ENCODE measurements at places on chromosomes 7 and 10.

GRCh38 chr10:60099998-60100747, 193.8 kb upstream of the CCDC6 start:
- no peak for DNase-seq

DNA sequence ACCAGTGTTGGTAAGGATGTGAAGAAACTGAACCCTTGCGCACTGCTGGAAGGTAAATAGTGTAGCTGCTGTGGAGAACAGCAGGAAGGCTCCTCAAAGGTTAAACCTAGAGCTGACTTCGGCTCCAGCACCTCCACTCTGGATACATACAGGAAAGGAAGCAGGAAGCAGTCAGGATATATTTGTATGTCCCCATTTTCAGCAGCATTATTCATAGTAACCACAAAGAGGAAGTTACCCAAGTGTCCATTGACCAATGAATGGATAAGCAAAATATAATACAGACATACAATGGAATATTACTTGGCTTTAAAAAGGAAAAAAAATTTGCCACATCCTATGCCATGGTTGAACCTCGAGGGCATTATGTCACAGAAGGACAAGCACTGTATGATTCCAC, 15.0 kb downstream of the RET start:
- DNase-seq: no peak

GRCh38 chr10:130339911-130340310, 203.7 kb downstream of the GLRX3 start:
- no peak for DNase-seq

DNA sequence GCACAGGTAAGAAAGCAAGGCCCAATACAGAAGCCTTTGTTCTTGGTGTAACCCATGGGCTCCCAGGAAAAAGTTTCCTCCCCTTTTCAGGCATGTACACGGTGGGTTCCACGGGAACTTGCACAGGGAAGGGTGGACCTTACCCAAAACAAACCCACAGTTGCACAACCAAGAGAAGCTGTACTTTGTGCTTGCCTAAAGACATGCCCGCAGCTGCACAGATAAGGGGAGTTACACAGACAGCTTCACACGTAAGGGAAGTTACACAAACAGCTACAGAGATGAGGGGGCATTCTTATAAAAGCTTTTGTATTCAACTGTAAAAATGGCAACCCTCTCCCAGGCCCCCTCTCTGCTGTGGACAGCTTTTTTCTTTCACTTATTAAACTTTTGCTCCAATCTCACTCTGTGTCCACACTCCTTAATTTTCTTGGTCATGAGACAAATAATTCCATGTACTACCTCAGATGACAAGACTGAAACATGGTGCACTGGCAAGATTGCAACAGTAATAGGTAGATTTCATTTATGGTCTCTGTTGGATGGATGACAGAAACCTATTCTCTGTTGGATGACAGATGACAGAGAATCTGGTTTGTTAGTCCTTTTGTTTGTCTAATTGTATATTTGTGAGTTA, 72.9 kb downstream of the ATE1 start:
- DNase-seq: no peak

GRCh38 chr10:12400266-12400931, 51.1 kb downstream of the CAMK1D start:
- DNase-seq: no peak

- DNase-seq: no peak
Measured at GRCh38 chr7:80736371-80737125, 98.1 kb downstream of the CD36 start.

- no peak for DNase-seq
Measured at GRCh38 chr10:48778193-48778857, 93.7 kb downstream of the WDFY4 start.

DNA sequence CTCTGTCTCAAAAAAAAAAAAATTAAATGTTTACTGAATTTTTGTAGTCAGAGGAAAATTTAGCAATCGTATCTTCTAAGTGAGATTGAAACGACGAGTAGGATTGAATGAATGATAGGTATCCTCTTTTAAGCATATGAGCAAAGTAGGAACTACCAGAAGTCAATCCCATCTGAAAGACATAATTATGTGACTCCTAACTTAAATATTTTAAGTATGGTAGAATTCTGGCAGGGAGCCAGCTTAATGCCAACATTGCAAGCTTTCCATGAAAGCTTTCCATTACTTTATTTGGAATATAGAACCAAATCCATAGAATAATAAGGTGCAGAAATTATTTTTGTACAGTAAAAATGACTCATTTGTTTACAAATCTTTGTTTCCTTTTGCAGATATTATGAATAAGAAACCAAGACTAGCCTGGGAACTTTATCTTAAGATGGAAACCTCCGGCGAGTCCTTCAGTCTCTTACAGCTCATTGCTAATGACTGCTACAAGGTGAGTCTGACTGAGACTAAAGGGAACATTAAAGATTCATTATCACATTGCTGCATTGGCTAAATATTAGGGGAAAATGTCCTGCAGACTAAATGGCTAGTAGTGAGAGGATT, 50.2 kb upstream of the UBN2 start:
- DNase-seq: no peak

- DNase-seq: no peak
Measured at GRCh38 chr7:151298765-151299164, 42.8 kb upstream of the NUB1 start.

- no peak for DNase-seq
Measured at GRCh38 chr7:156834462-156834861, 58.5 kb downstream of the LMBR1 start.

GRCh38 chr7:111508387-111508786, 53.9 kb downstream of the IMMP2L start:
- no peak for DNase-seq

DNA sequence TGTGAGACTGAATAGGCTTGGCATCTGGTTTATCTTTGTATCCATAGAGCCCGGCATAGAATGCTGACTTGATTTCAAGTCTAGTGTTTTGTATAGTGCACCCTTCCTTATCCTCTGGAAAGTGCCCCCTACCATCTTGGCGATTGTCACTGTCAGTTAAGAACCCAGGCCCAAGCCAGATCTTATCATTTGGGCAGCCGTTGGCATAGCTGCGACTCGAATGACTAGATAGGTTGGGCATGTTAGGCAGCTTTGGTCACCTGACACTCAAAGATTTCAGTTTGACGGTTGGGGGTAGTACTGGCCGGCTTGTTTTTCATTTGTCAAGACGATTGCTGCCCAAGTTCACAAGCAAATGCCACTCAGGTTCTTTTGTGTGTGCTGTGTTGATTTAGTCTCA, 6.6 kb downstream of the NIPSNAP2 start:
- peak; percentile 16 for DNase-seq

GRCh38 chr7:87448388-87448787, 27.1 kb downstream of the ABCB4 start:
- DNase-seq: no peak

DNA sequence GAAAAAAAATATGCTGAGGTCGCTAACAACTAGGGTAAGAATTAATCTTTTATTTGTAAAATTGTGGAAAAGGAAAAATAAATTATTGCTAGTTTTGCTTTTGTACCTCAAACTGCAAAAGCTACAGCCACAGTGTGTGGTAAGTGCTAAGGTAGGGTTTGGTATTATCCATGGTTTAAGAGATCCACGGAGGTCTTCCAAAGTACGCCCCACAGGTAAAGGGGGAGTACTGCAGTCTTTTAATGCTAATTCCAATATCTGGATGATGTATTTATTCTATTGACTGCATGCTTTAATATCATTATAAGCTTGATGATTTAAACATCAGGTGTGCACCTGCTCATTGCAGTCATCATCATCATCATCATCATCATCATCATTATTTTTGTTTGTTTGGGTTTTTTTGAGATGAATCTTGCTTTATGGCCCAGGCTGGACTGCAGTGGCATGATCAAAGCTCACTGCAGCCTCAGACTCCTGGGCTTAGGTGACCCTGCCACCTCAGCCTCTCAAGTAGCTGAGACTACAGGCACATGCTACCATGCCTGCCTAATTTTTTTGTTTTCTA, 38.4 kb upstream of the BMS1 start:
- DNase-seq: no peak

DNA sequence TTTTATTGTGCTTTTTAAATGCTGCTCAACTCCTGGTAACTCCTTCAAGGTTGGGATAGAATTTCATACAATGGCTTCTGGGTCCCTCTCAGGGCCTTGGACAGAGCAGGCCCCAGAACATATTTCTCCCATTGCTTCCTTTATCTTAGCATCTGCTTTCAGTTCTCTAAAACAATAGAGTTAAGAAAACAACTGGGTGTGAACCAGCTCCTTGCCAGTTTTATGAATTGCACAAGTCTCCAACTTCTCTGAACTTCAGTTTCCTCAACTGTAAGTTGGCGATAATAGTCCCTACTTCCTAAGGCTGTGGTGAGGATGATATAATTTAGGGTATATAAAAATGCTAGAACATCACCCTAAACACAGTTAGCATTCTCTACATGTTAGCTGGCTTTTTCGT, 77.0 kb upstream of the INHBA start:
- no peak for DNase-seq

DNA sequence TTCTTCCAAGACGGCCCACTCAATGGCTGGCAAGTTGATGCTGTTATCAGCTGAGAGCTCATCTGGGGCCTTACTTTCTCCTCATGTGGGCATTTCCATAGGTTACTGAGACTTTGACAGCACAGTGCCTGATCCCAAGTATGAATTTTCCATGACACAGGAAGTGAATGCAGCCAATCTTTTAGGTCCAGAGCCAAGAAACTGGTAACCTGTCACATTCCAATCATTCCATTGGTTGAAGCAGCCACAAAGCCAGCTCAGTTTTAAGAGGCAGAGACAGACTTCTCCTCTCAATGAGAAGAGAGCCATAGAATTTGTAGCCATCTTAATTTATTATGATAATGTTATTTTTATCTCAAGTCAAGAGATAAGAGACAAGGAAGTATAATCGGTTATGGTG, 775.5 kb downstream of the CNTNAP2 start:
- DNase-seq: no peak

DNA sequence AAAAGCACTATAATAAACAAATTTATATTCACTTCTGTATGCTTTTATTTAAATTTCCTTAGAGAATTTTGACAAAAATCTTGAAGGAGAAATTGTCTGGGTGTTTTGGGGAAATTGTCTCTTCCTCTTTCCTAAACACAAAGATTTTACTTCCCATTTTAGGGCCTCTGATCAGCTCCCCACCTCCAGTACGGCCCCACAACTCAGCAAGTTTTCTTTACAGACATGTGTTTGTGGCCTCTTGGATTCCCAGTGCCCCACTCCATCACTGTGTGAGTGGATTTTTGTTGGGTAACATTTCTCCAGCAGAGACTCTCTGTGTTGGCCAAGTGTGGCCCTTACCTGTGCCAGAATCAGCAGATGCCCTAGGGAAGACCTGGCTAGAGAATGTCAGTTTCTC, 182.8 kb upstream of the CDC14C start:
- no peak for DNase-seq

GRCh38 chr10:26221541-26221940, 5.0 kb downstream of the GAD2 start:
- DNase-seq: no peak

GRCh38 chr10:97724341-97724941, 10.9 kb downstream of the MARVELD1 start:
- no peak for DNase-seq

GRCh38 chr7:73912223-73912622, 51.3 kb downstream of the TMEM270 start:
- peak; percentile 24 for DNase-seq

DNA sequence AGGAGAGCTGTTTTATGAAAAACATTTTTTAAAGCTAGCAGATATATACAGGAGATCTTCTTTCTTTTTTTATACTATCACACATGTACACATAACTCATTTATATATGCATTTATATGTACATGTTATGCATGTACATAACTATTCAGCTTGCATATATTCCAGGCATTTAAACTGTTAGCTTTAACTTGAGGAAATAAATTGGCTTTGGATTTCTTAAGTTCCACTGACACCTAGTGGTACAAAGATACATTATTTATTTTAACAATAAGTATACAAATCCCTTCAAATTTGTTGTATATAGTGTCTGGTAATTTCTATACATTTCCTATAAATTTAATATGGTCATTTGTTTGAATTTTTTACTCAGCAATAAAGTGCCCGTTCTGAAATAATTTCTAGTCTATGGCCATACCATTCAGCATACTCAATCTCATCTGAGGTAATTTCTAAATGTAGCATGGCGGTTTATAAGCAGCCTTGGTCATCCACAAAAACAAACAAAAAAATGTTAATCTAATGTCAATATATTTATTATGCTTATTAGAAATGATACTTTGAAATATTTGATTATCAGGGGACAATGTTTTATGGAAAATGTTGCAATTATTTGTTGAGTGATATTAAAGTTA, 11.6 kb downstream of the ZDHHC6 start:
- DNase-seq: no peak

DNA sequence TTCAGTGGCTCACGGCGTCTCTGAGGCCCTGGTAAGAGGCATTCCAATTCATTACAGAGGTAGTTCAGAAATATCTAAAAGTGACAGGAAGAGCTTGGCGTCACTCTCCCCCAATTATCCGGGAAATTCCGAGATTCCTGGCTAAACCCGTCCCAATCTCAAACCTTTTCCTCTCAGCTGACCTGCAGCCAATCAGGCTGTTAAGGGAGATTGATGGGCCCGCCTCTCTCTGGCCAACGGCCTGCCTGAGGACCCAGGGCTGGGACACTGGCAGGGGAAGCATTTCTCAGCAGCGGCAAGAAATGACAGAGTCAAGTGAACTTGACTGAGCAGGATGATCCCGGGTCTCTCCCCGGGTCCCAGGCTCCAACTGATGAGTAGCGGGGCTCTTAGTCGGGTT, 72.3 kb downstream of the EBF3 start:
- DNase-seq: no peak

DNA sequence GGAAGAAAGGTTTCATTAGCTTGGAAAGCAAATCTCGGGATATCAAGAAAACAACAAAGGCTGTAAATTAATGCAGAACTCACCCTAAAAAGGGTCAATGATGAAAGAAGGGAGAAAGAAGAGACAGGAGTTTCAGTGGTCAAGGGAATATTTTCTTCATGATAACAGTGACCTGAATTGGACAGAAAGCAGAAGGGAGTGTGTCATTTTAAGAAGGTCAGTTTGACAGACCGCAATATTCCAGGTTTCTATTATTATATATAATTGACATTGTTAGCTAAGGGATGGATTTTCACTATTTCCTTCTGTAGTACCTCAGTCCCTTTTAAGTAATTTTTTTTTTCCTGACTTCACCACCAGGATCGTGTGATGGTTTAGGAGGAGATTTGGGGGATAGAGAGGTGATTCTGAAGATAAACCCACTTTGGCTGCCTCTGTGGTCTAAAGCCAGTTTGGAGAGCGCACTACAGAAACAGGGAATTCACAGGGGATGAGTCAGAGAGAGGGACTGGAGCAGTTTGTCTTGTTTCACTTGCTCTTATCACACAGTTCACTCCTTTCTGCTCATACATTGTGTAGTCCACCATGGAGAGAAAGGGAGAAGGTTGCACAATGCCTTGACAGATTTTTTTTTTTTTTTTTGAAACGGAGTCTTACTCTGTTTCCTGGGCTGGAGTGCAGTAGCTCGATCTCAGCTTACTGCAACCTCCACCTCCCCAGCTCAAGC, 417.9 kb downstream of the AUTS2 start:
- DNase-seq: no peak

DNA sequence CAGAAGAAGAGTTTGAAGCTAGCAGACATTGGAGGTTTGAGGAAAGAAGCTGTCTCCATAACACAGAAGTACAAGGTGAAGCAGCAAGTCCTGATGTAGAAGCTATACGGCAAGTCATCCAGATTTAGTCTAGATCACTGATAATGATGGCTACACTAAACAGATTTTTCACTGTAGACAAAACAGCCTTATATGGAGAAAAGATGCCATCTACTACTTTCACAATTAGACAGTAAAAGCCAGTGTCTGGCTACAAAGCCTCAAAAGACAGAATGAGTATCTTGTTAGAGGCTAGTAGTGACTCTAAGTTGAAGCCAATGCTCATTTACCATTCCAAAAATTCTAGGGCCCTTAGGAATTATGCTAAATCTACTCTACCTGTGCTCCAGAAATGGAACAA, 85.1 kb downstream of the SNX13 start:
- DNase-seq: no peak

Measured in activated effector memory CD4-positive, alpha-beta T cell treated with anti-CD3 and anti-CD28 coated beads, Interleukin-2, amount 50 U/mL, for 16 hours (primary cell).